Renal pelvis (tissue), 12 donors: ENCODE measurements at places on chromosomes 12 and 14.

- DNase-seq, result no peak
These were observed 15.1 kb downstream of the NCKAP5L start for GRCh38 chr12:49813131-49813530.

DNA sequence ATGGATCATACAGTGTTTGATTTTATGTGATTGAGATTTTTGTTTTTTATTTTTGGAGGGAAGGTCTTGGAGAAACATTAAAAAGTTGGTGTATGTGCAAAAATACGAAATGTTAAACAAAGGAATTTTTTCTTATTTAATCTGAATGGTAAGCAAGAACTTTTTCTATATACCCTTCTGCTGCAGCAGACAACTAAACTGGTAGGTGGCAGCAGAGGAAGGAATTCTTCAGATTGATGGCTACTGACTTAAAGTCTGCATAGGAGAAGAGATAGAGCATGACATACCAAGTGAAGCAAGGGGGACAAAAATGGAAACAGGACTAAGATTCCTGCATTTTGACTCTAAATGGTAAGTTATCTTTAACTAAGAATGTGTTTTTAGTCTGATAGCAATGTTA is 42.0 kb upstream of the A2ML1 start:
- DNase-seq, result peak; percentile 16

DNA sequence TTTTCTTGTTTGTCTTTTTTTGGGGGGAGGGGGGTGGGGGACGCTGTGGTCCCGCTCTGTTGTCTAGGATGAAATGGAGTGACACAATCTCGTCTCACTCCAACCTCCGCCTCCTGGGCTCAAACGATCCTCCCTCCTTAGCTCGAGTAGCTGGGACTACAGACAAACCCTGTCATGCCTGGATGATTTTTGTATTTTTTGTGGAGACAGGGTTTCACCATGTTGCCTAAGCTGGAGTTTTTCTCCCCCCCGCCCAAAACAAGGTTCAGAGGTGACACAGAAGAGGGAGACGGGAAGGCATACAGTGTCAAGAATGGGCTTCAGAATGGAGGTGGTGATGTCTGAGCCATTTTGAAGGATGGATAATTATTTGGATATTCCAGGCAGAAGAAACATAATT is 116.9 kb upstream of the ATF1 start:
- peak; percentile 31 for DNase-seq

- DNase-seq, result no peak
These were observed 341 bp downstream of the ZNF10 start for GRCh38 chr12:133130808-133131128.

DNA sequence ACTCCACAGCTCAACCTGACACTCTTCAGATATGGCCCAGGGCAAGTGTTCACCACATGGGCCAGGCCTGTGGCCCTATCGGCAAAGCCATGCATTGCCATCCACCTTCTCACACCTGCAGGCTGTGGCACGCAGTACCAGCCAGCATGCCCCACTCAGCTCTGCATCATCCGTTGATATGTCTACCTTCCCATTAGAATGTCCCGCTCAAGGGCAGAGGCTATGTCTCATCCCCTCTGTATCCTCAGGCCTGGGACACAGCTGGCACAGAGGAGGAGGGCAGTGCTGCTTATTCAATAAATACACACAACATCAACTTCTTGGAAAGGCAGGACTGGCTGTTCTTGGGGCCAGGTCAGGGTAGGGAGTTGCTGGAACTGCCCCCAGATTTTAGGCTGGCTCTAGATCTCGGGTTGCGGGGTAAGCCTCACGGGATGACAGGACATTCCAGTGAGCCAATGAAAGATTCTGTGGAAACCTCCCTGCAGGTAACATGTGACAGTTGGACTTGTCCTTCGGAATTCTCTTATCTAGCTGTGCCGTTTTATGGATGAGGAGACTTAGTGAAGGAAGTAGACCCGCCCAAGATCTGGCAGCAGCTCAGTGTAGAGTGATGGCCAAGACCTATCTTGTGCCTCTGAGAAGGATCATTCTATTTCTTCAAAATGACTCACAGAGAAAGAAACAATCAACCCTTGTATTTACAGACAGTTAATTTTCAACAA is 25.6 kb downstream of the SYNE3 start:
- DNase-seq, result no peak

GRCh38 chr12:12954356-12954755 is 2.4 kb upstream of the GPRC5D start:
- no peak for DNase-seq

DNA sequence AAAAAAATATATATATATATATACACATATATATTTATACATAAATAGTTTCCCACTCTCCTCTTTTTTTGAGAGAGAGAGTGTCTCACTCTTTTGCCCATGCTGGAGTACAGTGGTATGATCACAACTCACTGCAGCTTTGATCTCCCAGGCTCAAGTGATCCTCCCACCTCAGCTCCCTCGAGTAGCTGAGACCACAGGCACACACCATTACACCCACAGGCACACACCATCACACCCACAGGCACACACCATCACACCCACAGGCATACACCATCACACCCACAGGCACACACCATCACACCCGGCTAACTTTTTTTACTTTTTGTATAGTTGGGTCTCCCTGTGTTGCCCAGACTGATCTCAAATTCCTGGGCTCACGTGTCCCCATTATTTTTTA is 14.1 kb upstream of the GAPDH start:
- DNase-seq, result no peak

DNA sequence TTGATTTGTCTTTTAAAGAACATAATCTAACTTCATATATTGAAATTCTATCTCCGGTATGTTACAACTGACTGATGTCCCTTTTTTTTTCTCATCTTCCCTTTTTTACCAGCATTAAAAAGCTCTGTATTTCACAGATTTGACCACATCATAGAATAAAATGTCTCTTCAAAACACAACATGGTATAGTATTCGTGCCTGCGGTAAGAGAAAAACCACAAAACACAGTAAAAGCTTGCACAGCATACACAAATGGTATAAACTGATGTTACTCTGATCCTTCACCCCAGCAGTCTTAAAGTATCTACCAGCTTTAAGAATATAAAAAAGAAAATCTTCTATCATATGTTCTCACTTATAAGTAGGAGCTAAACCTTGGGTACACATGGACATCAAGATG is 83.4 kb downstream of the HECTD1 start:
- DNase-seq, result no peak
